Right ventricle myocardium superior (tissue), 1 donor: ENCODE measurements at places on chromosomes 5 and 9. TPM values are rescaled to one million over a fixed set of nuclear protein-coding genes. Genes with fewer than 3 reads are reported as not detected.
A peak's percentile ranks its signal among the peaks of the same experiment; 100 is the strongest.

DNA sequence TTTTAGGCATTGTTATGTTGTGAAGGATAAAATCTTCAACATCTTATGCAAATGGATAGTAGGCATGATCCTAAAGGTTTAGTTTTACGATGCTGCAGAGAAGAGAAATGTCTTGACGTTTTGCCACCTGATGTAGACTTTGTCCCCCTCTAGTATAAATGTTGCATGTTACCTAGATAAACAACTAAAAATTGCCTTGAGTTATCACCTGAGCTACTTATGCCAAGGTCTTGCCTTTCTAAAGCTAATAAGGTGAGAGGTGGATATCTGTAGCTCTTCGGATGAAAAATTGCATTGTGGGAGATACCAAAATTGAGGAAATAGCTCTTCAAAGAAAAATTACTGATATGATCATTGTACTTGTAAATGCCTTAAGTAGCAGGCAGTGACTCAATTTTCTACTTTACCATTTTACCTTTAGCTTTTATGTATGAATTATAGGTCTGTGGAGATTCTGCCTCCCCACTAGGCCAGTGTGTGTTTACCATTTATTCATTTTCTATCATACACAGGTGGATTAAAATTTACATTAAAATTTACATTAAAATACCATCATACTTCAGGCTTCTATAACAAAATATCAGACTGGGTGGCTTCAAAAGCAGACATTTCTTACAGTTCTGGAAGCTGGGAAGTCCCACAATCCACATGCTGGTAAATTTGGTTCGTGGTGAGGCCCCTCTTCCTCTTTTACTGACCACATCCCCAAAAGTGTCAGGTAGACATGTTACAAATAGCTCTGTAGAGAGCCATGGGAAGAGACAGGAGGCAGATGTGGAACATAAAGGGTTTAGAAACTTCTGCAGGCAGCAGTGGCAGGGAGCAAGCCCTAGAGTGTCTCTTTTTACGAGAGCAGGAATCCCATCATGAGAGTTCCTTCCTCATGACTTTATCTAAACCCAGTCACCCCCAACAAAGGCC lies 100.7 kb upstream of the ERBIN start:
- DNase-seq, result no peak

DNA sequence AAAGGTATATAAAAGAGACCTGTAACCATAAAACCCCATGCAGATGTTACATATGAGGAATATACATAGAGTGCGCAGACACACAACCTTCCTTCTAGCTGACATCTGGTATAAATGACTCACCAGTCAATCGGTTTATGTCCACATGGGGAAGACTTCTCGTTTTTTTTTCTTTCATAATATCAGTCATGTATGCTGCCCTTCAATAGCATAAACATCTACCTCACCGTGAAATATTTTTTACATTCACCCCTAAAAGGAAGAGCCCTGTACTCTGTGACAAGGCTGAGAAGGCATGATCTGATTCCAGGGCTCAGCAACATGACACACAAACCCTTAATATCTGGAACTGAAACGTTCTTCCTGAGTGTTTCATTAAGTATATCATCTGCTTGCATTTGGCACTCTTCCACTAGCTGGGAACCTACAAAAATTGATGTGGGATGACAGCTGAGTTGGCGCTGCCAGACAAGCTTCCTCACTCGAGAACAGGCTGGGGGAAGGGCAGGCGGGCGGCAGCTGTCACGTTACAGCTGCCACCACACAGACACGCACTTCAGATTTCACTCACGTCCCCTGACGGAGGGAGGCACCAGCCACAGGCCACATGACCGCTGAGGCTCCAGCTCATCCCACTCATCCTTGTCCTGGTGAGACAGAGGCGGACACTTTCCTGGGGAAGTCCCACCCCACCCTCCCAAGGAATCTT lies 74.2 kb downstream of the SHB start:
- DNase-seq, result peak; percentile 87

DNA sequence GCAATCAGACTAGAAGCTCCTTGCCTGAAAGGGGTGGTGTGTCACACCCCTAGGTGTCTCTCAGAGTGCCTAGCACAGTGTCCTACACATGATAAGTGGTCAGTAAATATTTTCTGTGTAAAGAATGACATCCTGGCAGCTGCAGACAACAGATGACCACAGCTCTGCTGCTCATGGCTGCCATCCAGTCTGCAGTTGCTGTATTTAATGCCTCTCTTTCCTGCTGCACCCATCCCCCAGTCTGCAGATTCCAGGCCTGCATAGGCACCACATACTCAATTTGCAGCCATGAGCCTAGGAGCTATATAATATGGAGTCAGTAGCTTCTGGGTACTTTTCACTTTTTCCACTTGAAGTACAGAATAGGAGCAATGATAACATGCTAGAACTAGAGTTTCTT lies 94.9 kb upstream of the NR4A3 start:
- no peak for DNase-seq

DNA sequence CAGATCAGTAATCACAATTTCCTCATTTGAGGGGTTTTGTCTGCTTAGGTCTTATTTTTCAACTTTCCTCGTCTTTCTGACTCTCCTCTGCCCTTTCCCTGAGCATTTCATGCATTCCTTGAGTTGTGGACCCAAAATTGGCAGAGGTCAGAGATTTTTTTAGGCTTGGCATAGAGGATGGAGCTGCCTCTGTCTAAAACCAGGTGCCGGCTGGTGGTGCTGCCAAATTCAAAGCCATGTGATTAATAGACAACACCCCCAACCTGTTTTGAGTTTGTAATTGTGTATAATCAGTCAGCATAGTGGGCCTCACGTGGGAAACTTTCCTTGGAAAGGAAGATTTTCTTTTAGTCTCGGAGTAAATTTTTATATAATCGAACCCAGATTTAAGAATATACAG lies 39.6 kb downstream of the TJP2 start:
- peak; percentile 48 for DNase-seq

DNA sequence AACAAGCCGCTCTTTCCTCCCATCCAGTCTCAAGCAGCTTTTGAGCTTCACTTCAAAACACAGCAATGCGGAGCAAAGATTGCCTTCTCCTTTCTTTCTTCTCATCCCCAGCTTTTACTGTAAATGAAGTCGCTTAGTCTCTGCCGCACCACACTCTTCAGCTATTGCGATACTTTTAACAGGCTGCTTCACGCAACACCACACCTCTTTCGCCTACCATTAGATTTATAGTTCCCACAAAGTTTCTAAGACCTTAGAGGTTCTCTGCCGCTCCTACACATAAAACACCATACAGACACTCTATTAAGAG lies 711 bp downstream of the PGGT1B start:
- no peak for DNase-seq

DNA sequence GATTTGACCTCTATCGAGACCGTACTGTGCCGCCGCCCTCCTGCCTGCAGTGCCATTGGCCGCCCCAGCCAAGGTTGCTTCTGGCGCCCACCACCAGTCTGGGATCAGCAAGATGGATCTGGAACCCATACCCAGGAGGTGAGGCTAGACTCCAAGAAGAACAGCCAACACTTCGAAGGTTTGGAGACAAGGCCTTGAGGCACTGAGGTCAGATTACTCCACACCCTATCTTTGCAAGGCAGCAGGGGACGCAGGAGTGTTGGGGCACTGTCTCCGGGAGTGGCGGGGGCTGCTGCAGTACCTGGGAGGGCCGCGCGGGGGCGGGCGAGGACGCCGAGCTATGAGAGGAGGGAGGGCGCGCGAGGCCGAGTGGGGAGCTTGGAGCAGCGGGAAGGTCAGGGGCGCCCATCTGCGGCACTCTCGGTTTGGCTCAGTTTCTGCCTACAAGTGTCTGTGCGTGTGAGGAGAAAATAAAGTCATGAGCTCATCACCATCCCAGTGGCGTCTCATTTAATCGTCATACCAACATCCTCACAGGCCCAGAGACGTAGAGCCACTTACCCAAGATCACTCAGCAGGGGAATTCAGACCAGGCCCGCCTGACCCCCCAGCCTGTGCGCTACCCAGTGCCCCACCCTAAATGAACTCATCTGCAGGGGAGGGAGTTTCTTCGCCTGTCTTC lies 20.5 kb upstream of the PSD2 start:
- peak; percentile 87 for DNase-seq

DNA sequence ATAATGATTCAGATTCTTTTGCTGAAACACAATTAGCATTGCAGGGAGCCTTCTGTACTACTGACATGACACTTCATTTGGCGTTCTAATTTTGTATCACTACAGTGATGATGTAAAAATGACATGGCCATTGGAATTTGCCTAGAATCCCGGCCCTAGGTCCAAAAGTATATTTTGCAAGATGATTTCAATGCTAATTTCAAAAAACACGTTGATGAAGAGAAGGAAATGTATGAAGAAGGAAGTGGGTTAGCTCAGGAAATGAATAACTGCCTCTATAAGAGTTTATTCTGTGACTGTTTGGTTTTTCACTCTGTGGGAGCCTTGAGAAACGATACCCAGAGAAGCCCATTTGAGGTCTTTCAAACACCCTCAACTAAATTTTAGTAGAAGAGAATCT lies 59.3 kb downstream of the OSTF1 start:
- DNase-seq, result no peak

DNA sequence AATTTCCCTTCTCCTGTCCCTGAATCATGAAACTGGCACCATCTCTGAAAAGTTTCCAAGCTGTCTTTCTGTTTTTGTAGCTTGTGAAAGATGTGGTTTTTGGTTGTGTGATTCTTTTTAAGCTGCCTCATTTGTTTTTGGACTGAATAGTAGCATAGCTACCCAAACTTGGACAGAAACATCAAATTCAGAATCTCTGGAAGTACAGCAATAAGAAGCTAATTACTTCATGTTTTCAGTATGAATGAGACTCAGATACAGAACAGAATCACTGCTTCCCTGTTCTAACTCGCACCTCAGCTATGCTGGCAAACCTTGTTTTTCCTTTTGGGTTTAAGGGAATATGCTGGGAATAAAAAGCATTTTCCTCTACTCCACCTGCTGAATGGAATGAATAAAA lies 101.0 kb downstream of the FGF1 start:
- DNase-seq, result no peak

DNA sequence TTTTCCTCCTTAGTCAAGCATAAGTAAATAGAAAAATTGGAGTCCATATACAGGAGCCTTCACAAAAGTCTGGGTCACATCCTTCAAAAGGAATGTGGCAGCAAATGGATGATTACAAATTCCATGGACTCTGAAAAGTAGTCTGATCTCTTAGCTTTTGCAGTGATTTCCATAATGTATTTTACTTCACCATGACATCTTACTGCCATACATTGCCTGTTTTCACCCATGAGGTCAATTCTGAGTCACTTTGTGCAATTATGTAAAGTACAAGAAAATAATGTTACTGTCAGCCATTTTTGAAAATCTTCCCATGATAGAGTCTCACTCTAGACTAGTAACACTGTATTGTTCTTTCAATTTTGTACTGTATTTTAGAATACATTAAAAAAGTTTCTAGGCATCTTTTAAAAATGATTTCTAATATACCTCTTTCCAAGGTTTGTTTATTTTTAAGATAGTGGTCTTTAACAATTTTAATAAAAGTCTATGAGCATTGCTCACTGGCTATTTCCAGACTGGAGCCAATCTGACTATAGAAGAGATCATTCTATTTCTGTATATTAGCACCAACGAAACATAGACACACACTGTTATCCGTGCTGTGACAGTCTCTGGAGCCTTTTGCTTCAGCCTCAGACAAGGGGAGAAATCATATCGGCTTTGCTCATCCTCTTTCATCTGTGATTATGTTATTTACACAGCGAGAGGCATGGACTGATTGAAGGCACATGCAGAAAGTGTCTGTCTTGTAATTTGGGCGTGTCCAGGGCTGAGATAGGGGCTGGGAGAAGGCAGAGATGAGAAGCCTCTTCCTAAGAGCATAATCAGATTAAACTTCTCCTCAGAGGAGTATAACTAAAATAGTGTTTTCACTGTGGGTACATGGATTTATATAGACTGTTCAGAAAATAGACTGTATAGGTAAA lies 22.9 kb upstream of the ACTBL2 start:
- no peak for DNase-seq

GRCh38 chr9:135815413-135815812 lies 91.9 kb downstream of the CAMSAP1 start:
- peak; percentile 27 for DNase-seq

DNA sequence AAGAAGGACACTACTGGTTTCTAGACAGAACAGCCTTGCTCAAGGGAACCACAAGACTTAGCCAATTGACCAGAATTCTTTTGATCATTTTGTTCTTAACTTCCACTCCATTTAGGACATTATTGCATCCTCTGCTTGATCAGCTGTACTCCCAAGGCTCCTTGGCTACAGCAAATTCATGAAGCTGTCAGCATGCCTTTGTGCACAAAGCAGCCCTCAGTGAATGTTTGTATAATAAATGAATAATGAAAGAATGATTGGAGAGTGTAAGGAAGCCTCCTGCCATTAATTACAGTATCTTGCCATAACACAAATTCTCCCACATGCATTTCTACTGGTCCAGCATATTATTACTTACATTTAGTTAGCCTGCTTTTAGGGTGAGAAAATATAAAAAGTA lies 449.6 kb downstream of the SLCO4C1 start:
- no peak for DNase-seq

DNA sequence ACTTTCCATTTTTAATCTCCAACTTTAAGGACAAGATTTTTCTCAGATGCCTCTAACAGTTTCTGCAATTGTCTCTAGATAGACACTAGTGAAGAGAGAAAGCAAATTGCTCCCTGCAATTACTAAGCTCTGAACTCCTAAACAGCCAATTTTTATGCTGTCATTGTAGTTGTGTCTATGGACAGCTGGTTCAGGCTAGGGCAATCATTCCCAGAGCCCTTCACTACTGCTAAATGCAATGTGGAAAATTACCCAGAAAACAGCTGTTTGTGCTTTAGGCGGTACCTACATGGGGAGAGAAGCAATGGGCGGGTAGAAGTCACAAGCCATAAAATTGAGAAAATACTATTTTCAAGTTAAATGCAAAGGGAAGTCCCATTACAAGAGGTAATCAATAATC lies 211.6 kb downstream of the SPOCK1 start:
- DNase-seq, result no peak

Gene LCN2
- not detected for total RNA-seq

Gene PCDHA12
- not detected for total RNA-seq

Gene PTGDS
- 6,152 TPM for total RNA-seq

Gene ITK
- 0.13 TPM for total RNA-seq
